ENCODE measurements at places on chromosomes 5 and 9. TPM values are rescaled to one million over a fixed set of nuclear protein-coding genes. Genes with fewer than 3 reads are reported as not detected.
A peak's percentile ranks its signal among the peaks of the same experiment; 100 is the strongest.

The CDH9 gene
- not detected for total RNA-seq

- no peaks in the 10 kb centered on the region for H3K36me3 ChIP-seq
- H3K27me3 ChIP-seq = no peaks in the 10 kb centered on the region
- H3K4me3 ChIP-seq = no peak overlapping the region
- H3K4me1 ChIP-seq = no peaks in the 10 kb centered on the region
Observed at GRCh38 chr5:32745317-32745716, 34.2 kb downstream of the NPR3 start.

DNA sequence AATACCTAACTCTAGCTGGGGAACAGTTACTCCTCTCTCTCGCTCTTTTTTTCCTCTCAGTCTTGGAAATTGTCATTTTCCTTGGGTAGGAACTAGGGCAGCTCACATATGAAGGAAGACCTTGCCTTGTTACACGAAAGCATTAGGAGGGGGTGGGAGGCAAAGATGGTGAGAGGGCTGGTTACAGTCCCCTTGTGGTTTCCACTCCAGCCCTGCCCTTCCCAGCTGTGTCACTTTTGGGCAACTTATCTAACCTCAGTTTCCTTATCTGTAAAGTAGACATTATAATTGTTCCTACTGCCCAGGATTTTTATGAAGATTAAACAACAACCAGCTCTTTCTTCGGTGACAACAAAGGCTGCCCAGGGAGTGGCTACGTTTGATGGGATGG is 196.2 kb upstream of the CLINT1 start:
- H3K36me3 ChIP-seq = no peaks in the 10 kb centered on the region
- no peak for DNase-seq
- peaks cover 20% of the 10 kb centered on the region for H3K27me3 ChIP-seq
- H3K4me1 ChIP-seq = no peaks in the 10 kb centered on the region
- H3K4me3 ChIP-seq = no peak overlapping the region

The OR1K1 gene
- not detected for total RNA-seq

GRCh38 chr5:136030252-136030651 is 1.5 kb downstream of the TGFBI start:
- peaks cover 26% of the 10 kb centered on the region for H3K27me3 ChIP-seq
- H3K36me3 ChIP-seq = no peaks in the 10 kb centered on the region
- no peak for DNase-seq
- no peaks in the 10 kb centered on the region for H3K4me1 ChIP-seq
- no peak overlapping the region for H3K27ac ChIP-seq

The RNF183 gene
- not detected for total RNA-seq

The NCS1 gene
- 10.5 TPM for total RNA-seq

DNA sequence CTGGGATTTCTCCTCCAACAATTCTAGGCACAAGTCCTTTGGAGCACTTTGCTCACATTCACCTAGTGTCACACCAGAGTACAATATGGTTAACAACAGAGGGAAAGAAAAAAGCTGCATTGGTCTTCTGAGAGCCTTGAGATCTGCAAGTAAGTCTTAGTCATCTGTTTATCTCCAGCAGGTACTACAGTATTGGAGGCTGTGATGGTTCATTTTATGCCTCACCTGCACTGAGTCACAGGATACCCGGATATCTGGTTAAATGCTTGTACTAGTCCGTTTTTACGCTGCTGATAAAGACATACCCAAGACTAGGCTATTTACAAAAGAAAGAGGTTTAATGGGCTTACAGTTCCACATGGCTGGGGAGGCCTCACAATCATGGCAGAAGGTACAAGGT is 525.0 kb downstream of the NR2F1-AS1 start:
- no peak for DNase-seq
- no peak overlapping the region for H3K27ac ChIP-seq
- no peaks in the 10 kb centered on the region for H3K27me3 ChIP-seq
- no peaks in the 10 kb centered on the region for H3K4me1 ChIP-seq
- H3K36me3 ChIP-seq = no peaks in the 10 kb centered on the region

GRCh38 chr5:141961466-141961865 is 3.5 kb upstream of the PCDH12 start:
- H3K36me3 ChIP-seq = peaks cover 3% of the 10 kb centered on the region
- H3K27ac ChIP-seq = peak overlapping the region; percentile 32
- no peak overlapping the region for H3K4me3 ChIP-seq

- no peaks in the 10 kb centered on the region for H3K27me3 ChIP-seq
- H3K27ac ChIP-seq = no peak overlapping the region
- H3K4me3 ChIP-seq = no peak overlapping the region
- no peaks in the 10 kb centered on the region for H3K36me3 ChIP-seq
- no peak for DNase-seq
- no peaks in the 10 kb centered on the region for H3K4me1 ChIP-seq
Observed at GRCh38 chr5:104513121-104513602, 950.6 kb upstream of the NUDT12 start.

GRCh38 chr5:143550986-143551630 is 147.6 kb upstream of the NR3C1 start:
- no peak overlapping the region for H3K27ac ChIP-seq
- no peaks in the 10 kb centered on the region for H3K36me3 ChIP-seq
- H3K4me1 ChIP-seq = no peaks in the 10 kb centered on the region
- no peak overlapping the region for H3K4me3 ChIP-seq
- H3K27me3 ChIP-seq = no peaks in the 10 kb centered on the region

The PCDH1 gene
- total RNA-seq = not detected

The KLHL3 gene
- 9.2 TPM for total RNA-seq

GRCh38 chr5:74205767-74206578 is 434.6 kb downstream of the ENC1 start:
- peaks cover 4% of the 10 kb centered on the region for H3K27me3 ChIP-seq
- H3K27ac ChIP-seq = no peak overlapping the region
